ENCODE measurements at places on chromosomes 11 and 22.
A peak's percentile ranks its signal among the peaks of the same experiment; 100 is the strongest.

- DNase-seq, result no peak
Observed at GRCh38 chr11:133306019-133306418, 226.3 kb downstream of the OPCML start.

DNA sequence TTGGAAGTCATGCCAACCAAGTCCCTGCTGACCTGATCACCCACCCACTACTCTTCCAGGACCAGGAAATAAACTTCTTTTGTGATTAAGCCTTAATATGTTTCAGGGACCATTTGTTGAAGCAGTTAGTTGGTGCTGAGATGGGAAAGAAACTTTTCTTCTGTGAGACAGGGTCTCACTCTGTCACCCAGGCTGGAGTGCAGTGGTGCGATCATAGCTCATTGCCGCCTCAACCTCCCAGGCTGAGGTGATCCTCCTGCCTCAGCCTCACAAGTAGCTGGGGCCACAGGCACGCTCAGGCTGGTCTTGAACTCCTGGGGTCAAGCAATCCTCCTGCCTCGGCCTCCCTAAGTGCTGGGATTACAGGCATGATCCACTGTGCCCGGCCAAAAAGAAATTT, 10.6 kb downstream of the SUSD2 start:
- DNase-seq, result no peak

DNA sequence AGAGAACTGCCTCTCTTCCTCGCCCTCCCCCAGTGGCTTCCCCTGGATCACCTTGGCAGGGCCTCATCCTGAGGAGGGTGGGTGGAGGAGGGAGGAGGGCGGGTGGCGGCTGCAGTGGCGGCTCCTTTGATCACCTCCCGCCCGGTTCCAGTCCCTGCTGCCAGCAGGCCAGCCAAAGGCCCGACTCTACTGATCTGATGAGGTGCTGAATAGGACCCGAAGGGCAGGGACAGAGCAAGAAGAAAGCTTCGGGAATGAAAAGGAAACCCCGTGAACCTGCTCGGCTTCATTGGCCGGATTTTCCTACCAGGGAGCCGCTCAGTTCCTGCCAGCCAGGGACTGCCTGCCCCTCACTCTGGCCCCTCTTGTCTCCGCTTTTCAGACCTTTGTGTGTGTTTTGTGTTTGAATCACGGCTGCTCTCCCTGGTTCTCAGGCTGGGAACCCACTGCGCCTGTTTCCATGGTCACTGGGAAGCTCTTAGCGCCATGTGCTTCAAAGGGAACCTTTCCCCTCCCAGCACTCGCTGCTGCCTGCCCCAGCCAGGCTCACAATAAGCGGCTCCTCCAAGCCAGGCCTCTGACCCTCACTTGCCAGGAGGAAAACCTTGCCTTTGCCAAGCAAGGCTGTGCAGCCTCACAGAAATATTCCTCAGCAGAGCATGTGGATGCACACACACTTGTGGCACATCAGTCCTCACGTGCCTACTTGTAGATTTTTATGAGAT, 56.8 kb downstream of the C22orf31 start:
- DNase-seq, result no peak

- no peak for DNase-seq
Observed at GRCh38 chr11:10601837-10602236, 33.4 kb upstream of the LYVE1 start.

- DNase-seq, result peak; percentile 67
Observed at GRCh38 chr11:1693327-1694063, 3.5 kb upstream of the KRTAP5-6 start.

- no peak for DNase-seq
Observed at GRCh38 chr11:116033931-116034553, 529.8 kb upstream of the CADM1 start.

- DNase-seq, result peak; percentile 84
Observed at GRCh38 chr11:73493956-73494598, 103.8 kb downstream of the FAM168A start.

- DNase-seq, result no peak
Observed at GRCh38 chr11:48094643-48095339, 114.4 kb downstream of the PTPRJ start.

- no peak for DNase-seq
Observed at GRCh38 chr22:29275819-29276565, 7.9 kb downstream of the EWSR1 start.

GRCh38 chr11:116710001-116710674, 62.6 kb downstream of the BUD13 start:
- DNase-seq, result no peak

- no peak for DNase-seq
Observed at GRCh38 chr22:20024225-20024624, 3.3 kb downstream of the TANGO2 start.

All from fibroblast of upper back skin (primary cell).